ENCODE measurements at places on chromosomes 12 and 14.
A peak's percentile ranks its signal among the peaks of the same experiment; 100 is the strongest.

- DNase-seq = peak; percentile 75
Measured at GRCh38 chr14:50396631-50397389, at the start of gene CDKL1. TSS of gene CDKL1 (minus strand) at chr14:50396881. CDS start at chr14:50395868, 1,013 bp downstream.

DNA sequence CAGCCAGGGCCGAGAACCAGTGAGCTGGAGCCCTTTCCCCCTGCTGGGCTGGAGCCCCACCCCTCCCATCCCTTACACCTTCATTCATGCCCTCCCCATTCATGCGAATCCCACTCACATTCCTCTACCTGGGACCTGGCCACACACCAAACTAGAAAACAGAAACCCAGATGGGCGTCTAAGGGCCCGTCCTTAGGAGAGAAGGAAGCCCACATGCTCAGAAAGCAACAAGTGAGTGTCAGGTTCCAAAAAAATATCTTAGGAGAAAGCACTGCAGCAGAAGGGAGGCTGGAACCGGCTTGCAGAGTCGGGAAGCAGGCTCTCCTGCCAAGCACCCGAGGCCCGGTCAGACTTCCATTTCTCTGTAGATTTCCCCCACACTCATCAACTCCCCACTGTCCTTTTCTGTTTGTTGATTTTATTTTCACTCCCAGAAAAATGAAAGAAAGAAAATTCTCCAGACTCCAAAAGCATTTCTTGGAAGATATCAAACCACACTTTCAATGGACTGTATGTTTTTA lies 13.6 kb downstream of the BCL11B start:
- DNase-seq = no peak

GRCh38 chr12:92551853-92552397 lies 150.9 kb upstream of the PLEKHG7 start:
- no peak for DNase-seq

- no peak for DNase-seq
Measured at GRCh38 chr12:95204141-95204866, 13.0 kb downstream of the FGD6 start.

DNA sequence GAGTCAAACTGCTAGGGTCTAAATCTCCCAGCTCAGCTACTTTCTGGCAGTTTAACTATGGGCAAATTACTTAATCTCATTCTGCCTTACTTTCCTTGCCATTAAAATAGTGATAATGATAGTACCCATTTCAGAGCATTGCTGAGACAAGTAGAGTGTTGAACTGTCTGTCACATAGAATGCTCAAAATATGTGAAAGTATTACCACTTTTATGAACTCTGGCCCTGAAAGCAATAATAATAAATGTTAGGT lies 19.9 kb downstream of the SRGAP1 start:
- no peak for DNase-seq

DNA sequence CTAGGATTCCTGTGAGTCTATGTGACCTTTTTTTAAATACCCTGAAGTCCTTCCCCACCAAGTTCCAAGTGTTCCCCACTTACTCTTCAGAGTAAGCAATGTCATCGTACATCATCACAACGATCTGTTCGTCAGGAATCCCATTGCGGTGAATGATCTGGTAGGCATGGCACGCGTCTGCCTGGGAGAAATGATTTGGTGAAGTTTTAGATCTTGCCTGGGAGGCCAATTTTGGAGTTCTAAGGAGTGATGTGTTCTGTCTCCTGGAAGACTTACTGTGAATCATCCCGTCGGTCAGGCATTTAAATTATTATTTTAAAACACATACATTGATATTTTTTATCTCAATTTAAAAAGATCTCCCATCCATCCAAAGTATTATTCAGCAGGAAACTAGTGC lies 29.8 kb downstream of the LGMN start:
- DNase-seq = no peak

DNA sequence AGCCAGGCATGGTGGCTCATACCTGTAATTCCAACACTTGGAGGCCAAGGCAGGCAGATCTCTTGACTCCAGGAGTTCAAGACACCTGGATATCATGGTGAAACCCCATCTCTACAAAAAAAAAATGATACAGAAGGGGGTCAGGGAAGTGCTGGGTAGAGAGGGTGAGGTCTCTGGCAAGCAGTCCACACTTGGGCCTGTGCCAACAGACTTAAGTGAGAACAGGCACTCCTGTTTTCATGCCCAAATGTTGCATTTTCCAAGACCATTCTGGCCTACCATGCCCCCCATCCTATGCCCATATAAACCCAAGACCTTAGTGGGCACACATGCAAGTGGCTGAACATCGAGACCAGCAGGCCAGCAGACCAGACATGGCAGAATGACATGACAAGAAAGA lies 16.0 kb upstream of the CMAS start:
- DNase-seq = no peak

GRCh38 chr12:123475246-123475703 lies 17.3 kb downstream of the SNRNP35 start:
- DNase-seq = no peak

DNA sequence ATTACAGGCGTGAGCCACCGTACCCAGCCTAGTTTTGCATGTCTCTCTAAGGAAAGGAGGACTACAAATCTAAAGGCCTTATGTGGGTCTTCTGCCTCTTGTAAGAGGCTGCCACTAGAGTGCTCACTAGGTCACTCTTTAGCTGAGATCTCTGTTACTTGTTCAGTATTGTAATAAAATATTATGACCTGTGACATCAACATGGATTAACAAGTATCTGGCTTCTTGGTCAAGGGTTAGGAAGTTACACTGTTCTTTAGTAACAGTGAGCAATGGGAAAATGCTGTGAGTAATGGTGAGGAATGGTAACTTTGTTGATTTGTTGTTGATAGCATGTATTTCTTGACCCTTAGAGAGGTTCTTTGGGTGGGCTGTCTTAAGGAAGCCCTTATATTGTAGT lies 50.5 kb downstream of the ERC1 start:
- DNase-seq = no peak

DNA sequence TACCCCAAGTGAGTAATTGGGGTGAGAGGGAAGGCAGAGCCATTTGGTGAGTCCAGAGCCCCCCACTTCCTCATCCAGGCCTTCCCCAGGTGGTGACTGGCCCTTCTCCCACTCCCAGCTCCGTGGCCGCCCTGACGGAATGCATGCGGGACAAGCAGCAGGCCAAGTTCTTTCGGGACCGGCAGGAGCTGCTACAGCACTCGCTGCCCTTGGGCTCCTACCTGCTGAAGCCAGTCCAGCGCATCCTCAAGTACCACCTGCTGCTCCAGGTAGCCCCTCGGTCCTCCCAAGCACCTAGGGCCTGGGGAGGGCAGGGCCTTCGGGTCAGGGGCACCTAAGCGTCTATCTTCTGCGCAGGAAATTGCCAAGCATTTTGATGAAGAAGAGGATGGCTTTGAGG lies 26.5 kb downstream of the PLEKHG3 start:
- no peak for DNase-seq

DNA sequence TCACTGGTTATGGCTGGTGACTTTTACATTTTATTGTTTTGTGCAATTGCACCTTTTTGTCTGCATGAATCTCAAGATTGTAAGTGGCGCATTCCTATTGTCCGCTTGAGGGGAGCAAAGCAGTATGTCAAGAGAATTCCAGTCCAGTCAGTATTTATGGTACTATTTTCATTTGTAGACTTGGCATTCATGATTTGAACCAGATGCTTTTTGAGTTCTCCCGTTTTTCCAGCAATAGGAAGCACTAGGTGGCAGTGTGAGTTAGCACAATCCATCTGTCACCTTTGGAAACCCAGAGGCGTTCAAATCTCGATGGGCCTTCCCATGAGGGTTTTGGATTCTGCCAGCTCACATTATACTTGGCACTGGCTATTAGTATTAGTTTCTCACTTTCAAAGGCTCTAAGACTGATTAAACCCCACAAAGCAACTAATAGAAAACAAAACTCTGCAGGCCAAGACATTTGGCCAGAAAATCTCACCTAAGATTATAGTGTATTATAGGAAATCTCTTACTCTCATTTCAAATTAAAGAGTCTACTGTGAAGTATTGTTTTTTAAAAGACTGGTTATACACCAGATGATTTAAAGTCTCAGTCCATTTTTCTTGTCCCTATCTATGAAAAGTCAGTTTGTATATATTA lies 2.2 kb downstream of the DACT1 start:
- DNase-seq = no peak

DNA sequence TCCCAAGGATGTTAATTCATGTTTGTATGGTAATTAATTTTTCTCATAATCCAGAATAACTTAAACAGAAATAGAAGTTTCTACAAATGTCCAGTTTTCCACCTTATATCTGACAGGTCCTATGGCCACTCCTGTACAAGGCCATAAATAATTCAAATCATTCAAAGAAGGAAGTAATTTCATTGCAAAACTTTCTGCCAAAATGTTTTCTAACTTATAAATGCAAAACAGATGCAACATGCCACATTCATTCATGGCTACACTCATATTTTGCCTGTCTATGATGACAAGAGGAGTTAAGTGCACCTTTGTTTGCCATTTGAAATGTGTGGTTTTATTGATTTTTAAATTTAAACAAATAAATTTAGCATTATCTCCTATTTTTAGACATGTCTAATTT lies 34.4 kb downstream of the ITPR2 start:
- DNase-seq = no peak

GRCh38 chr12:13099066-13099843 lies 4.2 kb downstream of the GSG1 start:
- peak; percentile 64 for DNase-seq

GRCh38 chr12:98360401-98360800 lies 155.0 kb upstream of the TMPO start:
- DNase-seq = no peak

- no peak for DNase-seq
Measured at GRCh38 chr12:107660235-107660634, 25.4 kb upstream of the PWP1 start.

DNA sequence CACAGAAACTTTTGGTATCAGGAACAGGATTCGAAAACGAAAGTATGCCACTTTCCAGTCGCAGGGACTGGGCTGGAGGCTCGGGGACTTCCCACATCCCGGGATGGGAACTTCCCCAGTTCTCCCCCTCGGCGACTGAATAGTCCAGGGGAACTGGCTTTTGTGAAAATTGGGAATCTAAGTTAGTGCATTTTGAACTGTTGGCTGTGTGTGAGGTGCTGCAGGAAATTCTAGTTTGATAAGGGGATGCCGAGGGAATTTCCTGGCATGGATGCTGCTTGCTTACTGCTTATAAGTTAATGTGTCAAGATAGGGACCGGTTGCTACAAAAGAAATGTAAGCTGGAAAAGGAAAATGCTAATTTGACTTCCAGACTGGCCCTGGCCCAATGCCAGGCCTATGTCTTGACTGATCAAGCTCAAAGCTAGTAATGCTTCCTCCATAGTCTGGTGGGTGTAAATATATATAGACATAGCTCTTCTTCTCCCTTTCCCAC lies 73.4 kb upstream of the EIF5 start:
- DNase-seq = no peak

GRCh38 chr14:73788701-73789551 lies 62.7 kb upstream of the PTGR2 start:
- DNase-seq = no peak

- no peak for DNase-seq
Measured at GRCh38 chr12:77727442-77728001, 103.2 kb upstream of the NAV3 start.

DNA sequence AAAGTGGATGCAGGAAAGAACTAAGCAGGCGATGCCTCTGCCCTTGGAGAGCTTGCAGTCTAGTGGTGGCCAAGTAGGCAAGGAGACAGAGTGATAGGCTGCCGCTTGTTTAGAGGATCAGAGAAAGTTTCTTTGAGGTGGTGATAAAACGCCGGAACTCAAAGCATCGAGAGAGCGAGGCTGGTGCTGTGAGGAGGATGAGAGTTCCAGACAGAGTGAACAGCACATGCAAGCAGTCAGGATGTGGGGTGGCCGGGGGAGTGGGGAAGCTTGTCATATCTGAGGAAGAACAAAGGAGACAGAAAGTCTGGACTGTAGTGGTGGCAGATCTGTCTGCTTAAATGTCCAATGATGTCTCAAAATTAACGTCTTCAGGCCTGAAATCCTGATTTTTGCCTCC lies 319.7 kb downstream of the SNAPC1 start:
- DNase-seq = no peak
